Renal cortex interstitium (tissue), 15 donors: ENCODE measurements at places on chromosomes 12 and 14. TPM values are rescaled to one million over a fixed set of nuclear protein-coding genes. Genes with fewer than 3 reads are reported as not detected.

The DLGAP5 gene
- polyA plus RNA-seq, result 33.2 TPM

The DMAC2L gene
- 24.1 TPM for polyA plus RNA-seq

The RALGAPA1 gene
- polyA plus RNA-seq, result 63.9 TPM

DNA sequence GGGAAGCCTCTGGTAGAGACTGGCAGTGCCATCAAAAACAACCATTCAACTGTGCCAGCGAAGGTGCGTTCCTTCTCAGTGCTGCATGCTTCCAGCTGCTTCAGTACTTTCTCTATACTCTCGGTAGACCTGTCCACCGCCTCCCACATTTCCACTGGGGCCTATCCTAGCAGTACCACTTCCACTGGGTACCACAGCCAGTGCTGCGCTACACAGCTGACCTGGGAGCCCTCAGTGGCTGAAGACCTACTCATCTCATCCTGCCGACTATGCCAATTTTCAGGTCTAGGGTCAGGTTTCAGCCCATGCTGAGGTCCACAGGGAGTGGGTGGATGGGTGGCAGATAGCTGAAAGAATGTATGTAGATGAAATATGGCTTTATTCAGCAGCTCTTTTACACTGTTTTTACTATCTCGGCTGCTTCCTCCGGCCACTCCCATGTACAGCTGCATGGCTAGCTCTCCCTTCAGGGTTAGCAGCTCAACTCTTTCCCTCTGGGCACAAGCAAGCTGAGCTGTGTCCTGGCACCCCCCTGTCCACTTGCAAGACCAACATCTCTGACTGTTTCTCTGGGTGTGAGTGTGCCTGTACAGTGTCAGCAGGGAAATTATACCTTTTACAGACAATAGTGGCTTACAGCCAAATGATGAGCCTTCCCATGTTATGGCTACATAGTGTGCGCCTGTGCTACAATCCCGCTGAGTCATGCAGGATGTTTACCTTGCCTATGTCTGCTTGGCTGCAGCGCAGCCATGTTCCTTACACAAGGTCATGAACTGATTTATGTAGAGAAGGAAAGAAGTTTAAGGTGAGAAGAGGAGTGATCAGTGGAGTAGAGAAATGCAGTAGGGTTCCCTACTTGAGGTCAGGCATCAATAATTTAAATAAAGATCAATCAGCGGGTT is 125.7 kb upstream of the DDHD1 start:
- DNase-seq, result no peak
